ENCODE measurements at places on chromosomes 3 and 15. TPM values are rescaled to one million over a fixed set of nuclear protein-coding genes. Genes with fewer than 3 reads are reported as not detected.

DISP2 gene
- 1.3 TPM for polyA plus RNA-seq

CRYGS gene
- polyA plus RNA-seq: 5.0 TPM

TNFSF10 gene
- polyA plus RNA-seq: 60.5 TPM

ARHGAP11A gene
- polyA plus RNA-seq: 4.5 TPM

FBXW12 gene
- polyA plus RNA-seq: not detected

ZBTB47 gene
- 3.5 TPM for polyA plus RNA-seq

LRRFIP2 gene
- polyA plus RNA-seq: 43.3 TPM

RETNLB gene
- polyA plus RNA-seq: not detected
